ENCODE measurements at places on chromosomes 5 and 9.

- no peak for DNase-seq
These were observed 31.6 kb upstream of the ACOT12 start for GRCh38 chr5:81425569-81425968.

DNA sequence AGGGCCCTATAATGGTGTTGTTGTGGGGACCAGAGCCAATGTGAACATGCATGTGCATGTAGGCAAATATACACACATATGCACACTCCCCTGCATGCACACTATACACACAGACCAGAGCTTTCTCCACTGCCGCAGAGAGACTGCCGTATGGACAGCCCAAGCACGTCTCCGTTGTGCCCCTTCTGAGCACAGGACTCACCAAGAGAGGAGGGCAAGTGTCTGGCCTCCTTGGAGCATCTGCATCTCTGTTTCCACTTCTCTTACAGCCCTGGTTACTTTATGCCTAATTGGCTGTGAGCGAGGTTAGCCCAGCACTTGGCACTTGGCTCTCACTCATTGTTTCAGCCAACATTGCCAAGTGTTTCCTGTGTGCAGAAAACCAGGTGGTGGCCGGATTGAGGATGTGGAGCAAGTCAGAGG, 30.4 kb downstream of the CSF2 start:
- no peak for DNase-seq

GRCh38 chr5:178418471-178419010, 171.7 kb downstream of the COL23A1 start:
- no peak for DNase-seq

- DNase-seq = no peak
These were observed 3.5 kb downstream of the RPL7A start for GRCh38 chr9:133351526-133351907.

DNA sequence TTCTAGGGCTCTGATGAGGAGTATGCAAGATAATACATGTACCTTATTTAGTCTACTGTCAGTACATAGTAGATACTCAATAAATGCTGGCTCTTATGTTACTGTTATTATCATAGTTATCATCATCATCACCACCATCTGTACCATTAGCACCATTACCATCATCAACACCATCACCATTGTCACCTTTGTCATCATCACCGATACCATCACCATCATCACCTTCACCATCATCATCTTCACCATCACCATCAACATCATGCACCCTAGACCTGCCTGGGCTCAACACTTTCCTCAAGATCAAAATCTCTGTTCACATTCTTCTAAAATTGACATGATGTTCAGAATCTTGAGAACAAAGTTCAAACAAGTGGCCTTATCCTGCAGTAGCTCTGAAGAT, 126.2 kb upstream of the PANK3 start:
- no peak for DNase-seq

- DNase-seq = no peak
These were observed 39.3 kb downstream of the EPB41L4A start for GRCh38 chr5:112379542-112380325.

DNA sequence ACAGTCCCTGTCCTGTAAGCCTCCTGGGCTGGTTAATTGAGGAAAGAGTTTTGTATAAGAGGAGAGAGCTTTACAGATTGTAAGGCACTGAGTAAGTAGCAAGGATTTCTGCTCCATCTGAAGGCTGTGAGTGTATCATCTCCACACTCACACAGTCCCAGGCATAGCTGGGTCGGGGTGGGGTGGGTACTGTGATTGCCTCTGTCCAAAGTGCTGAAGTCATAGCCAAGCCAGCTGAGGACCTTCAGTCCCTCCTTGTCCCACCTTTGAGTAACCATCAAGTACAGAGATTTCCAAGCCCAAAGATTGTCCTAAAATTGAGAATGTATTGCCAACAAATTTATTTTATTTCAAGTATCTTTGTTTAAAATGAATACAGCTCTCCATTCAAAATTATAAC, 5.5 kb upstream of the DNAJB5 start:
- DNase-seq = no peak

- DNase-seq = no peak
These were observed 155.9 kb upstream of the ATP10B start for GRCh38 chr5:161007879-161008278.

DNA sequence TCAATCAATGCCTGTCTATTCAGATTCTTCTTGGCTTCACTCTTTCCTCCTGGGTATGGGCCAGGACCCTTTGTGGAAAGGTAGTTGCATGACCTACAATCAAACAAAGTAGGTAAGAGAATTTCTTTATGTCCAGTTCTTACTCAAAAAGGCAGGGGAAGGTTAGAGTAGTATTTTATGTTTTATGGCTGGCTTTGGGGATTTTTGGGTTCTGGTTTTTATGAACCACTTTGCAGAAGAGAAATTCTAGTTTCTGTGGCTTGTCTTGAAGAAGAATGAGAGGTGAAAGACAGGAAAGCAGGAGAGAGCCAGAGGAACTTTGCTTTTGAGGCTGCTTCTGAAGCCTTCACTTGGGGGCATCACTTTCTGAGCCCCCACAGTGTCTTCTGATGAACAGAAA, 14.7 kb upstream of the CRHBP start:
- no peak for DNase-seq

DNA sequence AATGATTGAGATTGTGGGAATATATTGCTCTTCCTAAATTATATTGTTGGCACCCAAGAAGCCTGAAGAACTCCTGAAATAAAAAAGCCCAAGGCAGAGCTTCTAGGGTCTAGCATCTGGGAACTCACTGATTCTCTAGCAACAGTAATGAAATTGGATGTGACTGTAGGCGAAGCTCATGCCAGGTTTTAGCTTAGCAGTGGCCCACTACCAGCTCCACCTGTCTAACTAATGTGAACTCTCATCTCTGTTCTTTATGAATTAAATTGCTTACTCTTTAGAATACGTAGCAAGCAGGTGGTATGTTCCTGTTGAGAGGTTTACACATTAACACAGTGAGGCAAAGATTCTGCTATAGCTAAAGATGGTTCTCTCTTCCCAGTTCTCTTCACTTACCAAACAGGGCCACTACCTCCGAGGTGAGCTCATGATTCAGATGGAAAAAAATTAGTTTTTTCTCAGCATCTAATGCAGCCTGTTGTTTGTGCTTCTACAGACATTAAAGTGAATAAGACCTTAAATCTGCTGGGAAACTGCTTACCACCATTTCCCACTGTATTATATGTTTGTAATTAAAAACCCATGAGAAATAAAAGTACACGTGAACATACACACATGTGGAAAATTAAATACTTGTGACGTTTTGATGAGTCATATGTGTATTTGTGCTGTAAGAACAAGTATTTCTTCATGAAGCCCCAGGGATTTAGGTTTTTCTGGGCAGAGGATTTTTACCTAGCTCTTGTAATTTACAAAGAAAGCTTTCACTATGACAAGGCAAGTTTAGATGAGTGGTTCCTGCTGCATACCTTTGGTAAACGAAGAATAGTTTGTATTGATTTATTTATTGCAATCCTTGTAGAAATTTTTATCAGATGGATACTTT, 360.1 kb downstream of the KDM4C start:
- DNase-seq = no peak

DNA sequence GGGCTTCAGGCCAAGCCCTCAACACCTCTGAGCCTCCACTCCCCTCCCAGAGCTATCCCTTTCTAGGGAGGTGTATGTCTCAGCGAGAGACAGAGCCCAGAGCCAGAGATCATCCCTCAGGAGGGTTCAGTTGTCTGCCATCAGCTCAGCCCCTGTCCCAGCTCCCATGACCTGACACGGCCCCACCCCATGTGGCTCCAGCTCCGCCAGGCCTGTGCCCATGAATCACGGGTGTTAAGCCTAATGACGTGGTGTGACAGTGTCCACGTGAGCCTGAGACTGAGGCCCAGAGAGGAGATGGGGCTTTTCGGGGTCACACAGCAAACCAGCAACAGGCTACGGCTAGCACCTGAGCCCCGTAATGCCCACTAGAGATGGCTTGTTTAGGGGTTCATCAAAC, 60.9 kb upstream of the ORM1 start:
- DNase-seq = no peak

DNA sequence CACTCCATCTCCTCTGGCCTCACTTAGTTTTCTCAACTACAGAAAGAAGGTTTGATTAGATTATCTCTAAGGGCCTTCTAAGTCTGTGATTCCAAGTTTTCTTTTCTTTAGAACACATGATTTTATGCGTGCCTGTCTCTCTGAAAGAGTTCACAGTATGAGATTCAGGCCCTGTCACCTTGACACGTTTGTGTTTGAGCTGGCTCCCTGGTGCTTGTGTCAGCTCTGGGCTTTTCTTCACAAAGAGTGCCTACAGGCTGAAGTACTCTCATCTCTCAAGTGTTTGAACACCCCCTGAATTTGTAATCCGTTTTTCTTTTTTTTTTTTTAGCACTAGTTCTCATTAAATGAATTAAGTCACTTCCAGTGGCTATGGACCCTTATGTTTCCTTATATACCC, 306.9 kb upstream of the C9orf72 start:
- DNase-seq = no peak

- no peak for DNase-seq
These were observed 340.3 kb upstream of the WWC1 start for GRCh38 chr5:167951116-167951515.

DNA sequence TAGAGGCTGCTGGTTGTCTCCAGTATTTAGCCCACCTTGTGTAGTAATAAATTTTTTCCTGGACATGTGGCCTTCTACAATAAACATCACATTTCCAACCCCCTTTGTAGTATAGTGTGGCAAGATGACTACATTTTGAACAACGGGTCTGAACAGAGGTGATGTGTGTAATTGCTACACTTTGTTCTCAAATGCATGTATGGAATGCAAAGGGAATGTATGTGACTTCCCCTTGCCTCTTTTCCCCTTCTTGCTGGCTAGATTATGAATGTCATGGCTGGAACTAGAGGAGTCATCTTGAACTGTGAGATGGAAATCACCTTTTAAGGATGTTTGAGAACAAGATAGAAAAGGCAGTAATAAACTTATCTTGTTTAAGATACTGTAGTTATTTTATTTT, 54.5 kb downstream of the PRR16 start:
- DNase-seq = no peak

DNA sequence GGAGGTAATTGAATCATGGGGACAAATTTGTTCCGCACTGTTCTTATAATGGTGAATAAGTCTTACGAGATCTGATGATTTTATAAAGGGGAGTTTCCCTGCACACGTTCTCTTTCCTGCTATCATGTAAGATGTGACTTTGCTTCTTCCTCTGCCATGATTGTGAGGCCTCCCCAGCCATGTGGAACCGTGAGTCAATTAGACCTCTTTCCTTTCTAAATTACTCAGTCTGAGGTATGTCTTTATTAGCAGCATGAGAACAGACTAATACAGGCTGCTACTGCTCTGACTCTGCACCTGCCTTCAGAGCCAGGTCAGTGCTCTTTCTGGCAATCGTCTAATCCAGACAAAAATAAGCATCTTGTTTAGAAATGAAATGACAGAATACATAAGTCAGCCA, 479.2 kb upstream of the TUSC1 start:
- no peak for DNase-seq

- no peak for DNase-seq
These were observed 55.4 kb downstream of the ARHGAP26 start for GRCh38 chr5:142825378-142826089.

- DNase-seq = no peak
These were observed 18.3 kb downstream of the CDK5RAP2 start for GRCh38 chr9:120561709-120562108.

- DNase-seq = no peak
These were observed 8.1 kb downstream of the SPDL1 start for GRCh38 chr5:169591636-169592035.

DNA sequence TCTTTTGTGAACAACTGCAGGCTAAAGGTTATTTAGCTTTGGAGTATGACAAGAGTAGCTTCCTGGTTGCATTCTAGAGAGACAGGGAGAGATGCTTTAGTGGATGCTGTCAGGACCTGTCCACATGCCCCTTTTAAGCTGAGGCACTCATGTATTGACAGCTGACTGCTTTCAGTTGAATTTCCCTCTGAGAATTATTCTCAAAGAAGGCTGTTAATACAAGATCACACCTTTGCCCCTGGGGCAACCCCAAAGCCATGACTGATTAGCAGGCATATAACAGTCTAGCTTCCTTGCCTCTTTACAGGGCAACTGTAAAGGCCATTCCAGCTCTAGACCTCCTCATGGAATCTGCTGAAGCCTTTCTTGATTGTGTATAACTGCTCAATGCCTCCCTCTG, 117.6 kb upstream of the ATP10B start:
- no peak for DNase-seq

- DNase-seq = no peak
These were observed 364.1 kb upstream of the RORB start for GRCh38 chr9:74132986-74133385.

DNA sequence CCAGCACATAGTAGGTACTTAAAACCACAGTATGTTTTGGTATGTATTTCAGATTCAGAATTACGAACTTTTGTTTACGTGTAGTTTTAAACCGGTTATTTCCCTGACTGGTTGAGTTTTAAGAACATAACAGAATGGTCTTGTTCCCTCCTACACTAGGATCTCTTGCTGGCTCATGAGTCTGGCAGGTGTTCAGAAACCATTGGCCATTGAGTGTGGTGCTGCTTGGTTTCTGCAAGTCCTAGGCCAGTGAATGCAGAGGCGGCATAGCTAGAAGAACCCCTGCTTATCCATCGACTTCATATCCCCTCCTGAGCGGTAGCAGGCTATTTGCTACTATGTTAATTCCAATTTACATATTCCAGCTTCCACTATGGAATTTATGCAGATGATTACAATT, 65.6 kb downstream of the GPR21 start:
- DNase-seq = no peak

Measured in stimulated activated CD4-positive, alpha-beta T cell treated with anti-CD3 and anti-CD28 coated beads, Interleukin-12 subunit alpha, Interleukin-12 subunit beta, amount 100 ng/mL, for 48 hours (primary cell).